ENCODE measurements at places on chromosomes 5 and 9.

GRCh38 chr5:132005591-132005990, 5.9 kb downstream of the ACSL6 start:
- no peak for DNase-seq

DNA sequence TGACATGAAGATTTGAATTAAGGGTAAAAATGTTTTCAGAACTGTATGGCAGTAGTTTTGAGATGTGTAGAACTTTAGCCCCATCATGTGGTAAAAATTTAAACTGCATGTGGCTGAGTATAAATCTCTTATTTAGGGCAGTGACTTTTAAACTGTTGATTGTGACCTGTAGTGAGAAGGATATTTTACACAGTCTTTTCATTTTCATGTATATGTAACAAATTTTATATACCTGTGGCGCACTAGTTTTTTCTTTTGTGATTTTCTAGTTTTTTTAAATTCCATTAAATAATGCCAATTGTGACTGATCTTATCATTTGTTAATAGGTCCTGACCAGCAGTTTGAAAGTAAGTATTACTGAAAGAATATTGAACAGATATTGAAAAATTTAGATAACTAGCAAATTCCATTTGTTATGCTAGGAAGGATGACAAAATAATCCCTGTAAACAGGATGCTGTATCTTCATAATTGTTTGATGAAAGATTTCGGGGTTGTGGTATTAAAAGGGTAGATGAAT, 47.2 kb downstream of the GPBP1 start:
- DNase-seq = peak; percentile 30

DNA sequence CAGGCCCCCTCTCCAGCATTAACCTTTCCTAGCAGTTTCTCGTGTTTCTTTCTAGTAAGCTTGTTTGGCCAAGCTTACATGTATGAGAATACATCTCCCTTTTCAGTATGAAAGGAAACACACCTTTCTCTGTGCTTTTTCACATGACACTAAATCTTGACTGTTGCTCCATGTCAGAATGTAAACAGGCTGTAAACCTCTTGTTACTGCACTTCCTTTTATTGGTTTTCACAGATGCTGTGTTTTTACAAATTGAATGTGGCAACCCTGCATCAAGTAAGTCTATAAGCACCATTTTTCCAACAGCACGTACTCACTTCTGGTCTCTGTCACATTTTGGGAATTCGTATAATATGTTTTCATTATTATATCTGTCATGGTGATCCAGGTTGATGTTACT, 2.2 kb upstream of the CANX start:
- DNase-seq = no peak

DNA sequence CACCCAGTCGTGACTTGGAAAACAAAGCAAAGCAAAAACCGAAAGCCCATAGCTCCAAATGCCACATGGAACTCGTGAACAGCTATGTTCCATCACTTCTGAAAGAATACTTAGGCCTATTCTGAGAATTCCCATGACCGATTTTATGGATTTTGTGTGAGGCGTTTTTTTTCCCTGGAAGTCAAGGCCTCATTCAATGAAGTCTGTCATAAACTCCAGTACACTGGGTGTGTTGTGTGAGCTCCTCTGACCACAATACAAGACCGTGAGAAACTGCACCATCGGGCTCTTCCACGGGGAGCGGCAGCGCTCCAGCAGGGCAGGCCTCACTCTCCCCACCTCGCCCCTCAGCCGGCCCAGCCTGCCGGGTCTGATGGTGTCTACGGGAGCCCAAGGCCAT, 209.5 kb downstream of the FANCC start:
- no peak for DNase-seq

DNA sequence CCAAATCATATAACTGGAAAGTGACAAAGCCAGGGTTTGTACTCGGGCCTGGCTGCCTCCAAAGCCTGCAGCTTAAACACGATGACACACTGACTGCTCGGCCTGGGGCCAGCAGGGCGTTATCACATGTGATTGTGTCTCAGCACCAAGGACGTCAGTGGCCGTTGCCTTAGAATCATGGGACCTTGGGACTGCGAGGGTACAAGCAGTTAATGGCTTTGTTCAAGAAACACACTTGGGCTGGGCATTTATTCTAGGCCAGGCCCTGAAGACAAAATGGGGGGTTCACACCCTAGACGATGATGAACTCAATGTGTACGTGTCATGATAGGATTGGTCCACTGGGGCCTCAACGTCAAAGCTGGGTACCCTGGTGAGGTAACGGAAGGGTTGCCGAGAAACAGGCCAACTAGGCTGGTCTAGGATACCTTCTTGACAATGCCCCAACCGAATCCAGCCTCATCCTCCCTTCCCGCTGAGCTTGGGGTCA, 13.0 kb downstream of the SH3PXD2B start:
- DNase-seq = no peak

GRCh38 chr5:65880496-65881072, 45.8 kb upstream of the ERBIN start:
- DNase-seq = no peak

DNA sequence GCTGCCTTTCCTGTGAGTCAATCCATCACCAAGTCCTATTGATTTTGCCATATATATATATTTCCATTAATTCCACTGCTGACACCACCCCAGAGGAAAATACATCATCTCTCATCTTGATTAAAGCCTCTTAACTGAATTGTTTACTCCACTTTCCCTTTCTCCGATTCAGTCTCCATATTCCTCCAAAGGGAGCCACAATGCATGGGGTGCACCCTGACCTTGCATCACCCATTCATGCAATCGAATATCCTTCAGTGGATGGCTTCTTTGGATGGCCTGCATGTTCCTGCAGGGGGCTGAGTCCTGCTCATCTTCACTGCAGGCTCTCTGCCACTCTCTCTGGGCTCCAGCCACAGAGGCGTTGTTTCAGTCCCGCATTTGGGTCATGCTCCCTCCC, 231.0 kb downstream of the SNX18 start:
- DNase-seq = no peak

GRCh38 chr9:18106006-18106560, 367.9 kb upstream of the ADAMTSL1 start:
- no peak for DNase-seq

DNA sequence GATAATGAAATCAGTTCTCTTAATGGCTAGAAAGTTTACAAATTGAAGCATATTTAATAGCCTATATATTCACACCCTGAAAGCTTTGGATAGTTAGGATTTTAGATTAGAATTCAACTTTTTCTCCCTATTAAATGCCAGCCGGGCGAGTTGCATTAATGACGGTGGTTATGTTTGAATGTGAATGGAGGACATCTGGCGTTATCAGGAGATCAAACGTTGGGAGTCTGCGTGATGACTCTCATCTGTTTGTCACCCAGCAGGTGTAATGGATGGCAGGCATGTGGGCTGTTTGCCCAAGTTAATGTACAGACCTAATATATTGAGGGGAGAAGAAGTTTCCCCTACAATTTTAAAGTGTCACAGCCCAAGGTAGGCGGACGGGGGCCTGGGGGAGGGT, 1227.7 kb upstream of the WWC1 start:
- DNase-seq = no peak

GRCh38 chr9:40884072-40884901, 244.2 kb downstream of the FOXD4L6 start:
- DNase-seq = peak; percentile 4

DNA sequence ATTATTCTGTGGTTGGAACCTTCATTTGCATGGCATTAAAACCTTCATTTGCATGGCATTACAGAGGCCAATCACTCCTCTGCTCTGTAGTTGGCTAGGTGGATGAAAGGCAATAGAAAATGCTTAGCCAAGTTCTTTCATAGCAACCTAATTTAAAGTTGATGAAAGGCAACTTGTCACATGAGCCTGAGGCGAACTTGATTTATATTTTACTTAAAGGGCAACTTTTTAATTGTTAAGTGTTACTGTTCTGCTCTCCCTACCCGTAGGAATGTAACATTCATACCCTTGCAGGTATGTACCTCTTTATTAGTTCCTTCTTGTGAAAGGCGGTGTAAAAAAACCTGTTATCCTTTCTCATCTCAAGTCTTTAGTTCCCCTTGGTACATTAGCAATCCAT, 7.9 kb upstream of the ERMP1 start:
- DNase-seq = no peak

DNA sequence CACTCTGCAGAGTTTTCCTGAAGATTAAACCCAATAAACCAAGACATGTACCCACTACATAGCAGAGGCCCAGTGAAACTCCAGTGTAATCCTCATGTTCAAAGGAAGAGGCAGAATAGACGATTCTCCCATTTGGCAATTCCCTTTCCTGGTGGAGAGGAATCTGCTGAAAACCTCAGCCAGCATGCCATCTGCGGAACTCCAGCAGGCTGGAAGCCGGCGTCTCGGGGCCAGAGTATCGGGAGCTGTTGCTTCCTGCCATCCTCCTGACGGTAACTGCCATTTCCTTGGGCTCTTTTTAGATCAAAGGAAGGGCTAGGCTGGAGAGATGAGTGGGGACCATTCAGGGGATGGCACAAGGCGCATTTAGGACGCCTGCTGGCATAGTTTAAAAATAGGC, 20.5 kb downstream of the NEURL1B start:
- DNase-seq = no peak

GRCh38 chr5:138339091-138339456, 1.0 kb downstream of the FAM53C start:
- no peak for DNase-seq

DNA sequence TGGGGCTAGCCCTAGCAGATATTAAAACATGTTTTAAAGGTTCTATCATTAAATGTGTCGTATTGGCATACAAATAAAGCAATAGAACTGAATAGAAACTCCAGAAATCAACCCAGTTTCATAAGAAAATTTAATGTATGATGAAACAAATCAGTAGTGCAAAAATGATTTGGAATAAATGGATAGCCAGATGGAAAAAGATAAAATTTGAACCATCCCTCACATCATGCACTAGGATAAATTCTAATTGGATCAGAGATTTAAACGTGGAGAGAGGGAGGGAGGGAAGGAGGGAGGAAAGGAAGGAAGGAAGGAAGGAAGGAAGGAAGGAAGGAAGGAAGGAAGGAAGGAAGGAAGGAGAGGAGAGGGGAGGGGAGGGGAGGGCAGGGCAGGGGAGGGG, 235.3 kb downstream of the SEC61B start:
- no peak for DNase-seq

DNA sequence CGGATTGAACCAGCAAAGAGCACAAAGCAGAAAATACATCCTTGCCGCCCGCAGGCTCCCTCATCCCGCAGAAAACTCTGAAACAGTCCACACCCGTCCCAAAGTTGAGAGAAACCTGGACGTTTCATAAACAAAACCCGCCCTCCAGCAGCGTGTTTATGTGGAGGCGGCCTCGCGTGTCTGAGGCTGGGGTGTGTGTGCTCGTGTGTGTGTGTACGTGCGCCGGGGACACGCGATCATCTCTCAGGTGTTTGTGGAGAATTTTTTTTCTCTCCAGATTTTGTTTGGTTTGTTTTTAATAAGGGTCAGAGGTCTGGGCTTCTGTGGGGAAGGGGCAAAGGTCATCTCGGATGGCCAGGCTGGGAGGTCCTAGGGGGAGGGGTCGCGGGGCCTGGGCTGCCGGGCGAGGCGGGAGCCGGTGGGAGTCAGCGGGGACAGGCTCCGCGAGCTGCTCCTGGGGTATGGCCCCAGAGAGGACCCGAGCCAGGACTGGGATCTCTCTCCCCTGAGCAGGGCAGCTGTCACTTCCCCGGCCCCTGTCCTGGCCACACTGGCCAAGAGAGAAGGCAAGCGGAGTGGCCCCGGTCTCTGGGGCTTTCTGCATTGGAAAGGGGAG, 206.4 kb downstream of the C9orf50 start:
- DNase-seq = no peak

DNA sequence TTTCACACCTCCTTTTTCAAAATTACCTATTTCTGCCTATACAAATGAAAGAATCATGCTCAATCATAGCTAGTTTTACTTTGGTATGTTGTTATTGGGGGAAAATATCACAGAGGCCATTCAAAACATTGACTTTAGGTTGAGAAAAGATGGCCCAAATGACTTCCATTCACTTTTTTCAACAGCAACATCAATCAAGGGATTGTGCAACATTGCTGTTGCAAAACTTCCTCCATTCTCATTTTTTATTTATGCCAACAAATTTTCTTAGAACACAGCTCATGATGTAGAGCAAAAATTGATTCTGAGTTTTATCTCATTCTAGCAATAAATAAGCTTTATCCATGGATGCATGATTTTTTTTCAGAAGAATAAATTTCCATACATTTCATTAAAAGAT, 93.6 kb upstream of the RORB start:
- DNase-seq = no peak

- DNase-seq = no peak
Observed at GRCh38 chr5:76524868-76525267, 98.3 kb downstream of the F2RL2 start.

- DNase-seq = no peak
Observed at GRCh38 chr5:4370218-4370617, 769.9 kb upstream of the ADAMTS16 start.

- no peak for DNase-seq
Observed at GRCh38 chr9:4105183-4105582, 194.7 kb downstream of the GLIS3 start.

DNA sequence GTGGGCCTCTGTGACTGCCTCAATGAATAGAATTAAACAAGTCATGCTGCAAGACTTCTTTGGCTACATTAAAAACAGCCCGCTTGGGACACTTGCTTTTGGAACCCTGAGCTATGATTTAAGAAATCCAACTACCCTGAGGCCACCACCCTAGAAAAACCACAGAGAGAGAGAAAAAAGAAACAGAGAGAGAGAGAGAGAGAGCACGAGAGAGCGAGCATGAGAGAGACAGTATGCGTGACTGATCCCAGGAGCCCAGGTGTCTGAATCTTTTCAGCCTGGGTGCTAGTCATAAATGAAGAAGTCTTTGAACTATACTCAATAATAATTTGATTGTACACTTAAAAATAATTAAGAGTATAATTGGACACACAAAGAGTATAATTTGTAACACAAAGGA, 123.1 kb upstream of the FREM1 start:
- no peak for DNase-seq

GRCh38 chr5:159341906-159342310, 11.6 kb upstream of the IL12B start:
- DNase-seq = no peak

DNA sequence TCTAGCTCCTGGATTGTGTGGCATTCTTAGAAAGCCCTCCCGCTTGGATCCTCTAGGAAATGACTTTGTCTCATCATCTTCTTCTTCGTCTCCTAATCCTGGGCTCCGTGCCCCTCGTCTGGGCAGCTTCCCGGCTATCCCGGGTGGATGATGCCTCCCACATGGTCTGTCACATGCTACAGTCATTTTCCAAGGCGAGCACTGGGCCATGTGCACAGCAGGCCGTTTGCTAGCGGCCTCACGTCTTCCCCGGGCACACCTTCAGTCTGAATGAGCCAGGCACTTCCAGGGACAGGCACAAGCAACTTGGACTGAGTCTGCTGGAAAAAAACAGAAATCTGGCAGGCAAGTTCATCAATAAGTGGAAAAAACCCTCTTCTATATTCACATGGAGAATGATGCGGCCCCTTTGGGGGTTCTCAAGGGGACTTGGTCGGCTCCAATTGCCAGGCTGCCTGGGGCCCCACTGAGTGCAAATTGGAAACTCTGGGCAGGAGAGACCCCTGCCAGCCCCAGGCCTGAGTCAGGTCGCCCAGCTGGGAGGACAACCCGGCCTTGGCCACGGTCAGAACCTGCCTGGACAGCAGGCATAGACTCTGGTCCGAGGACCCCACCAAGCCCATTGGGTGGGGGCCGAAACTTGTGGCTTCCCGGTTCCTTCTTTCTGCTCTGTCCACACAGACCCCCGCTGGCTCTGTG, 11.1 kb upstream of the WNK2 start:
- DNase-seq = no peak

- DNase-seq = no peak
Observed at GRCh38 chr5:157106630-157107461, 2.0 kb downstream of the HAVCR2 start.

GRCh38 chr5:139275956-139276355, 17.6 kb upstream of the MATR3 start:
- no peak for DNase-seq
